ENCODE measurements at places on chromosomes 11 and 22.
A peak's percentile ranks its signal among the peaks of the same experiment; 100 is the strongest.

GRCh38 chr11:65043881-65044501, 3.0 kb downstream of the SAC3D1 start:
- no peak for DNase-seq

DNA sequence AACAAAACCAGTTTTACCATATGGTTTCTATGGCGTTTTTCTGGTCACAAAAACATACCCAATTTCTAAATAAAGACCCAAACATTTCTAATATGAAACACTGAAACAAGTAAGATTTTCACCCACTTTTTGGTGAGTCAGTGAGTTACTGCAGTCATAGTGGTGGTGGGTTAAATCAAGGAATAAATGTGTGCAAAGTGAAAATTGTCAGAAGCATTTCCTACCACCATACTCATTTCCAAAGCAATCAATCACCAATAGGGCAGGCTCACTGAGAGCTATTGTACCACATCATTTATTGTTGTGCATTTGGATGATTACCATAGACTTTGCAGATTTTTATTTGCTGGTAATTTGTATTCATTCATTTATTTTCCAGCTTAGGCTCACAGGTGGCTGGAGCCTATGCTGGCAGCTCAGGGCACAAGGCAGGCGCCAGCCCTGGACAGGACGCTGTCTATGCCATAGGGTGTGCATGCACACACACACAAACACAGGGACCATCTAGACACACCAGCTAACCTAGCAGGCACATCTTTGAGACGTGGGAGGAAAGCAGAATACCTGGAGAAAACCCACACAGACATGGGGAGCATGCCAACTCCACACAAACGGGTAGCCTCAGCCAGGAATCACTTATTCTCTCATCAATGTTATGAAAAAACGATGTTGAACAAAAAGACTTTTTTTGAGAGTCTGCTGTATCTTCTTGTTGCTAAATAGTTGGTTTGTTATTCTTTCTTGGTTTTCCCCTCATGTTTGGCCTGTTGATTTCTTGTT, 5.1 kb downstream of the FAM118B start:
- DNase-seq: no peak

DNA sequence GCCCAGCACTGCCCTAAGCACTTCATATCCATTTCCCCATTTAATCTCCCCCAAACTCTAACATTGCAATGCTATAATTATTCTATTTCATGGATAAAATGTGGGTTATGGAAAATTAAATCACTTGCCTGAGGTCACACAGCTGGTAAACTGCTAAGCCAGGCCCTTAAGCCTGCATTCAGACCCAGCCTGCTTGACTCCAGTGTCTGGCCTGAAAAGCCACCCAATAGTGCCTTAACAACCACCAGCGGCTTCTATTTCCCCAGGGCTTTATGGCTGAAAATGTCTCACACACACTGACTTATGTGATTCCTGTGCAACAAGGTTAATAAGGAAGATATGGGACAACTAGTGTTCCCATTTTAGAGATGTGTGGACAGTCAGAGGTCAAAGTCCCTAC, 178.5 kb upstream of the SNX19 start:
- no peak for DNase-seq

- DNase-seq: no peak
Observed at GRCh38 chr22:39296981-39297489, 22.4 kb downstream of the RPL3 start.

- no peak for DNase-seq
Observed at GRCh38 chr22:35637254-35637653, 11.0 kb upstream of the APOL6 start.

- no peak for DNase-seq
Observed at GRCh38 chr11:133840479-133840941, 4.8 kb downstream of the SPATA19 start.

DNA sequence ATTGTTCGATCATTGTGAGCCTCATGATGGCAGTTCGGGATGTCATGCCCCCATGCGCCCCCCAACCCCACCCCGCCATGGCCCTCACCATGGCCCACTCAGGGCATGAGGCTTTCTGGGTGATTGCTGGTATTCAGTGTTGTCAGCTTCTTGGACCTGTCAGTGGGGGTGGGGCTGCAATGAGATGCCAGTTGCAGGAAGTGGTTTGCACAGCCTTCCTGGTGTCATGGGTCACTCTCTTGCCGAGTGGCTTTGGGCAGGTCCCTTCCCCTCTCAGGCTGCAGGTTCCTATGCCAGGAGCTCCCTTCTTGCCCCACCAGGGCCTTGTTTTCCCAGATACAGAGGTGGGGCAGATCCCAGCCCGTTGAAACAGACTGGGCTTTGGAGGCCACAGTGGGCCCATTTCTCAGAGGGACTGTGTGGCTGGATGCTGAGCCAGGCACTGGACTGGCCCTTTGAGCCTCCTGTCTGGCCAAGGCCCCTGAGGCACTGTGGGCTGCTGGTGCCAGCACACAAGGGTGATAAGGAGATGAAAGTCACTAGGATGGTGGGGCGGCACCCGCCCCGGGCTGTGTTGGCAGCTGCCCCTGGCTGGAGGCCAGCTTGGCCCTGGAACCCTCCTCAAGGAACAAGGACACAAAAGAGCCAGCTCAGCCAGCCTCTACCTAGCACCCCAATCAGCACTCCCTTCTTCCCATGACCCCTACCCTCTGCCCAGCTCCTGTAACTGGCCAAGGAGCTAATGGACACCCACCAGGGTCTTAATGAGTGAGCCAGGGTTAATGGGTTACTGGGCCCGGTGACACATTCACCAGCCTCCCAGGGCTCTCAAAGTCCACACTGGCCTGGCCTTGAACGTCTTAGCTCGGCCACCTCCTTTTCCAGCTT, 1.5 kb upstream of the GGT1 start:
- peak; percentile 31 for DNase-seq

GRCh38 chr11:14237444-14237961, 121.5 kb downstream of the RRAS2 start:
- no peak for DNase-seq

DNA sequence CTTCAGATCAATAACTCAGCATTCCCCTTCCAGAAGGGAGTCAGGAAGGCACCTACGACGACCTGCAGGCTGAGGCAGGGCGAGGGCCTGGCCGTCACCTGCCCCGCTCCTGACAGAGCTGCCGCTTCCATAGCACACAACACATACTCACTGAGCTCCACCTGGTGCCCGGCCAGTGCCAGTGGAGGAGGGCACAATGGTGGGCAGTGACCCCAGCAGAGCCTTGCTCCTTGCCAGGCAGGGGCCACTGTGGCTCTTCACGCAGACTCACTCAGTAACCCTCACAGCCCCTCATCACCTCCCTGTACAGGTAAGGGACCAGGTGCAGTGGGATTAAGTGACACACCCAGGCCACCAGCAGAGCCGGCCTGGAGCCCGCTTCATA, 24.6 kb downstream of the LRFN4 start:
- no peak for DNase-seq

GRCh38 chr11:3147257-3147619, 17.9 kb downstream of the OSBPL5 start:
- no peak for DNase-seq

- no peak for DNase-seq
Observed at GRCh38 chr11:119490253-119491006, 67.5 kb upstream of the THY1 start.

GRCh38 chr11:92885600-92885999, 83.9 kb upstream of the MTNR1B start:
- peak; percentile 12 for DNase-seq

DNA sequence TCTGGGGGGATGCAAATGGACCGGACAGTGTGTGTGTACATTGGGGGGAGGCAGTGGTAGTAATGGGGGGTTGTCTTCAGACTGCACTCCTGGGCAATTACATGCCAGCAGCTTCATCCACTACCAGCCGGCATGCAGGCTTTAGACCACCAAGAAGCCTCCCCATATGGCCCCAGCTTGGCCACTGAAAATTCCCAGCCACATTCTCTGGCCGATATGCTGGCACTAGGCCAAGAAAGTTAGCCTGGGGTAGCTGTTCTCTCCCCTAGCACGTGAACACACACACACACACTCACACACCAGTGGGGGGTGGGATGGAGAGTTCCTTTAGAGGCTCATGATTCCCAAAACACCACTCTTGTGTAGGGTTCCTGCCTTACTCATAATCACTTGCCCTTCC, 3.6 kb upstream of the ROBO3 start:
- no peak for DNase-seq

GRCh38 chr11:10325277-10326011, 20.6 kb downstream of the ADM start:
- no peak for DNase-seq
